Thoracic aorta (tissue), 2 donors: ENCODE measurements at places on chromosomes 2 and 18.

DNA sequence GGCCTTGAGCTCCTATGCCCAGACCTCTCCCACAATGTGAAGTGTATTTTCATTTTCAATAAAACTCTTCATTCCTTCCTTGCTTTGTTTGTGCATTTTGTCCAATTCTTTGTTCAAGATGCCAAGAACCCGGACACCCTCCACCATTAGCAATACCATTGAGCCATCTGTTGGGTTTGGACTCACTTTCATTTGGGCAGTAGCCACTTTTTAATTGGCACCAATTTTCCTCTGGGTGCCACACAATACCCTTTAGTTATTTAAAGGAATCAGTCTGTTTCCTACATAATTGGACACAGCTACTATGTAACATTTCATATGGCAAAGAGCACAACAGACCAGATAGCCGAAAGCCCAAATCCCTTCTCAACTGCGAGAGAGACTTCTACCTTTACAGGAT lies 22.5 kb upstream of the SLC35G4 start:
- H3K4me3 ChIP-seq, result no peak overlapping the region
- H3K4me1 ChIP-seq, result no peaks in the 10 kb centered on the region
- no peaks in the 10 kb centered on the region for H3K27me3 ChIP-seq

DNA sequence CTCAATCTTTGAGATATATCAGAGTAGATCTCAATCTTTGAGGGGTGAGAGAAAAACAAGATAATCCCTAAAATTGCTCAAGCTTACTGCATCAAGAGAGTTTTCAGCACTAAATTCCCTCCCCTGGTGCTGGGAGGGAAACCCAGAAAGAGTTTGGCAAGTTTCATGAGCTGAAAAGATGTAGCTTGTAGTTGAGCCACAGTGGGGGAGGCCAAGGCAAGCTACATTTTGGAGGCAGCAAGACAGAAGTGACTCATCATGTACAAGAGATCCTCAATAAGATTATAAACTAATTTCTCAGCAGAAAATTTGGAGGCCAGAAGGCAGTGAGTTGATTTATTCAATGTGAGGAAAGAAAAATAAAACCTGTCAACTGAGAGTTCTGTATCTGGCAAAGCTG lies 308.2 kb downstream of the PIEZO2 start:
- H3K4me3 ChIP-seq, result no peak overlapping the region
- DNase-seq, result no peak
- H3K4me1 ChIP-seq, result no peaks in the 10 kb centered on the region
- H3K27me3 ChIP-seq, result no peaks in the 10 kb centered on the region
- H3K36me3 ChIP-seq, result no peaks in the 10 kb centered on the region

GRCh38 chr2:85089585-85089984 lies 43.6 kb upstream of the TCF7L1 start:
- H3K36me3 ChIP-seq, result no peaks in the 10 kb centered on the region
- no peak overlapping the region for H3K4me3 ChIP-seq
- H3K27ac ChIP-seq, result no peak overlapping the region
- no peaks in the 10 kb centered on the region for H3K27me3 ChIP-seq

GRCh38 chr2:219638217-219638947 lies 11.0 kb downstream of the SLC4A3 start:
- H3K4me1 ChIP-seq, result no peaks in the 10 kb centered on the region
- H3K4me3 ChIP-seq, result no peak overlapping the region
- H3K36me3 ChIP-seq, result no peaks in the 10 kb centered on the region
- H3K27me3 ChIP-seq, result no peaks in the 10 kb centered on the region

DNA sequence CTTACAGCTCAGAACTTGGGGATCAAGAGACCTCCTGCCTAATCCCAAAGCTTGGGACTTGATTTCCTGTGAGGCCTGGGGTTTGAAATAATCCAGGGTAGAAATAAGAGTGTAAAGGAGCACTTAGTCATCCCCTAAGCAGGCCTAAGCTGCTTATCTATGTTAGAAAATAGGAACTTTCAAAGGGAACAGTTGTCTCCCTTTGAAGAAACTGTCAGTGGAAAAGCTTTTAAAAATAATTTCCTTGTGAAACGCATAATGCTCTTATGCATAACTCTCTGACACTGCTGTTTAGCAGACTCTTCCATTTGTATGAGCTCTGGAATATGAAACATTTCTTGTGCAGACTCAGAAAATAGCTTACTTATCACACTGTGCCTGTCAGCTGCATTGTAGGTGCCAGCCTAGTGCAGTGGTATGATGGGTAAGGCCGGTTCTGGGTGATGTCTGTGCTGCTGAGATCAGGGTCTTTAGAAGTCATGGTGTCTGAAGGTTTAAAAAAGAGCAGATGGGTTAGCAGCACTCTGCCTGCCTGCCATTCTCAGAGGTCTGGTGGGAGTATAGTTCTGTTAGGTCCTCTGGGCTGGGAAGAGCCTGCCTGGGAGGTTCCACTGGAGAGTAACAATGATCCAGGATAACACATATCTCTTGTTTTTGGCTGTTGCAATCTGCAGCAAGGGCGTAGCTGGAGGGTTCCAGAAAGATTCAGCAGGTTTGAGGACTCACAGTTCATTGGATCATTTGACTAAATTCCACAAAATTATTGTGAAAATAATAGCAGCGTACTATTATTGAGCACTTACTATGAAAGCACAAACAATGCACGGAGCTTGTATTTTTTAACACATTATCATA lies 283.2 kb upstream of the MEX3C start:
- no peak for DNase-seq
- no peak overlapping the region for H3K27ac ChIP-seq
- H3K27me3 ChIP-seq, result no peaks in the 10 kb centered on the region
- H3K36me3 ChIP-seq, result no peaks in the 10 kb centered on the region

DNA sequence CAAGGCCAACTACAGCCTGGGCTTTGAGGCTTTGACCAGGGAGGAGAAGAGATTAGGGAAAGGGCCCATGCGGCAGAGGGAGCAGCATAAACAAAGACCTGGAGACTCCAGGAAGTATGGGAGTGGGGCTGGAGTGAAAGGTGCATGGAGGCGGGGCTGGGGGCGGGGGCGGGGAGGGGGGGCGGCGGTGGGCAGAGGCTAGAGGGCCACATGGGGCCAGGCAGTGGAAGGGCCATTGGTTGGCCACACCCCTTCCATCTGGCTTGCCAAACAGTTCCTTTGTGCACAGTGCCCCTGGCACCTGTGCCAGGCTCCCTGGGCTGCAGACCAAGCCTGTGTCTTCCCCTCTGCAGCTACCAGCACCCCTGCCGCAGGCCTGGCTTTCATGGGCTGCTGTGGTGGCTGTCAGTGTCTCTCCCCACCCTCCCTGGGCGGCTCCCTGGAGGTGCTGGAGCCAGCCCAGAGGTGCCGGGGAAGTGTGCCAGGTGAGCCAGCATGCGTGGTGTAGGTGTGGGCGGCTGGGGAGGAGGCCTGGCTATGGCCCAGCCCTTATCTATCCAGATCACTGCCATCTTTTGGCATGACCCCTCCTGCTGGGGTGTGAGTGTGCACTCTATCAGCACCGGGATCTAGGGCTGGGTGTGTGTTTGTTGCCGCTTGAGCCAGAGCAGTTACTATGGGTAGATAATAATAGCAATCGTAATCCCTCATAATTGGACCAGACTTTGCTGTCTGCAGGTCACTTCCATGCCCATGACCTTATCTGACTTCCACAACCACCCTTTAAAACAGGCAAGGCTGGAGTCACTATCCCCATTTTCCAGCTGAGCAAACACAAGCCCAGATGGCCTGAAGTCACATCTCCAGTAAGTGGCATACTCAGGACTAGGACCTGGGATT lies 30.5 kb downstream of the DNMT3A start:
- no peak overlapping the region for H3K27ac ChIP-seq
- H3K27me3 ChIP-seq, result no peaks in the 10 kb centered on the region
- no peak for DNase-seq
- H3K4me1 ChIP-seq, result peaks cover 58% of the 10 kb centered on the region
- H3K4me3 ChIP-seq, result no peak overlapping the region

DNA sequence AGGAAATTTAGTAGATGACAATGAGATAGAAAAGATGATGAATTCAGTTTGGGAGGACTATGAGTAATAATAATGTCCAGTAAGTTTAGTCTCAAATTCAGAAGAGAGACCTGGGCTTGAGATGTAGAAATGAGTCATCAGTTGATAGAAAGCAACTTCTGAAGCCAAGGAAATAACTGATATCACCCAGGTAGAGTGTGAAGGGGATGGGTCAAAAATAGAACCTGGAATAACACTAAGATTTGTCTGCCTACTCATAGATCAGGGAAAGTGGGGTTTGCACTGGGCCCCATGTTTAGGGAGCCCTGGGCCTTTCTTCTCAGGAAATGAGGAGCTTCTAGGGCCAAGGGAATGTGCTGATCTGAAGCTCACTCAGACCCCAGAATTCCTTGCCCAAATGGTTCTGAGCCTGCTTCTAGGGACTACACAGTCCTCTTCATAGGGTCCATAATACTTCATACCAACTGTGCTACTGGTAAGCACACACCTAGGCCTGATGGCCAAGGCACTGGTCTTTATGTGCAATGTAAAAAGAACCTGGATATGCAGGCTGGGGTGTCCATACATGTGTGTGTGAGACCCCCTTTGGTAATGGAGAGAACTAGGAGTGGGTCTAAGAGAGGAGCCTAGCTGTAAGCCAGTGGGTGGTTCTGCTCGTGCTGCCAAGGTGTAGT lies 141.2 kb downstream of the IKZF2 start:
- H3K4me1 ChIP-seq, result no peaks in the 10 kb centered on the region
- no peak overlapping the region for H3K4me3 ChIP-seq
- DNase-seq, result no peak
- no peaks in the 10 kb centered on the region for H3K36me3 ChIP-seq

DNA sequence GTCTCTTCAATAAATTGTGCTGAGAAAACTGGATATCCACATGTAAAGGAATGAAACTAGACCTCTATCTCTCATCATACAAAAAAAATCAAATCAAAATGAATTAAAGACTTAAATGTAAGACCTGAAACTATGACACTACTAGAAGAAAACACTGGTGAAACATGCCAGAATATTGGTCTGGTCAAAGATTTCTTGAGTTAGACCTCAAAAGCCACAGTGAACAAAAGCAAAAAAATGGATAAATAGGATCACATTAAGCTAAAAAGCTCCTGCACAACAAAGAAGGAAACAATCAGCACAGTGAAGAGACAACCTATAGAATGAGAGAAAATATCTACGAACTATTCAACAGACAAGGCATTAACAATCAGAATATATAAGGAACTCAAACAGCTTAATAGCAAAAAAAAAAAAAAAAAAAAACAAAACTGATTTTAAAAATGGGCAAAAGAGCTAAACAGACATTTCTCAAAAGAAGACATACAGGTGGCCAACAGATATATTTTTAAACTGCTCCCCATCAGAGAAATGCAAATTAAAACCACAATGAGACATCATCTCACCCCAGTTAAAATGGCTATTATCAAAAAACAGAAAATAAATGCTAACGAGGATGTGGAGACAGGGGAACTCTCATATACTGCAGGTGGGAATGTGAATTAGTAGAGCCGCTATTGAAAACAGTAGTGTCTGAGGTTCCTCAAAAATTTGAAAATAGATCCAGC lies 66.3 kb downstream of the NCKAP1 start:
- no peak overlapping the region for H3K27ac ChIP-seq
- H3K36me3 ChIP-seq, result no peaks in the 10 kb centered on the region
- H3K4me3 ChIP-seq, result no peak overlapping the region
- no peaks in the 10 kb centered on the region for H3K27me3 ChIP-seq

DNA sequence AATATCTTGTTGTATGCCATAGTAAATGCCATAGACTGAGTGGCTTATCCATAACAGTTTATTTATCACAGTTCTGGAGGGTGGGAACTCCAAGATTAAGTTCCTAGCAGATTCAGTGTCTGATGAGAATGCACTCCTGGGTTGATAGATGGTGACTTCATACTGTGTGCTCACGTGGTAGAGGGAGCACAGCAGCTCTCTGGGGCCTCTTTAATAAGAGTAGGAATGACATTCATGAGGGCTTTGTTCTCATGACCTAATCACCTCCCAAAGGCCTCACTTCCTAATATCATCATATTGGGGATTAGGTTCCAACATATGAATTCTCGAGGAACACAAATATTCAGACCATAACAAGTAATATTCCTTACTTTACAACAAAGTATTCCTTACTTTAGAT lies 98.1 kb upstream of the SH3BP4 start:
- no peaks in the 10 kb centered on the region for H3K36me3 ChIP-seq
- no peaks in the 10 kb centered on the region for H3K27me3 ChIP-seq

DNA sequence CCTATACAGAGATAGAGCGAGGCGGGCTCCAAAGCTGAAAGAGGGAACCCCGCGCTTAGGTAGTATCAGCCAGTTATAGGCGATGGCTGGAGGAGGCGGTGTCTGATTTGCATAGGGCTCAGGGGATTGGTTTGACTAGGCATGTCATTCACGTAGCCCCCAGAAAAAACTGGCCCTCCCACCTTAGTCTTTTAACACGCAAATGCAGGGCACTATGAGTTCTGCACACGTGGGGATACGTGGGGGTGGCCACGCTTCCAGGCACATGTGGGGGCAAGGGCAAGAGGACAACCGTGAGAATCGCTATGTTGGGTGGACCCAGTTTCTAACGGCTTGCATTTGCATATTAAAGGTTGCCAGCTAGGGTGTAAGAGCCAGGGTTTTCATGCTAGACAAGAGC lies 56.7 kb upstream of the MSTN start:
- no peaks in the 10 kb centered on the region for H3K36me3 ChIP-seq
- no peak for DNase-seq
- no peak overlapping the region for H3K27ac ChIP-seq
- H3K4me1 ChIP-seq, result peaks cover 3% of the 10 kb centered on the region
- peak overlapping the region; percentile 32 for H3K4me3 ChIP-seq
- H3K27me3 ChIP-seq, result no peaks in the 10 kb centered on the region

GRCh38 chr2:168690381-168690885 lies 112.0 kb upstream of the NOSTRIN start:
- no peak for DNase-seq
- no peak overlapping the region for H3K4me3 ChIP-seq
- no peaks in the 10 kb centered on the region for H3K36me3 ChIP-seq
- H3K27me3 ChIP-seq, result no peaks in the 10 kb centered on the region

DNA sequence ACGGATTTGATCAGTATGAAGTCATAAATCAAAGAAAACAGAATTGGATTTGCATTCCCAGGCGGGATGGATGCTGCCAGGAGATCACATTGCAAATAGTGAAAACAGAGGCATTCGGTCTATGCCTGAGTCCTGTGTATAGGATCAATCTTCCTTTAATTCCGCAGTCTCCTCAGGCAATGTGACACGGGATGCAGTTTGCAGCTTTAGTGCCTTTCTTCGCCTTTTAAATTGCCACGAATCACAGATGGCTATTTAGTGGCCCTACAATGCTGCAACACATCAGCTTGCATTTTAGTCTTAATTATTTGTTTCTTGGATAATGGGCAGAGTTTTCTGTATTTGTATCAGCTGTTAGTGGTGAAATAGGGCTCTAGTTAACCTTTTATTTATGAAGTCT lies 6.8 kb downstream of the ADCYAP1 start:
- no peaks in the 10 kb centered on the region for H3K36me3 ChIP-seq
- no peak for DNase-seq
- peaks cover 18% of the 10 kb centered on the region for H3K27me3 ChIP-seq
- H3K4me1 ChIP-seq, result peaks cover 16% of the 10 kb centered on the region
- no peak overlapping the region for H3K27ac ChIP-seq

DNA sequence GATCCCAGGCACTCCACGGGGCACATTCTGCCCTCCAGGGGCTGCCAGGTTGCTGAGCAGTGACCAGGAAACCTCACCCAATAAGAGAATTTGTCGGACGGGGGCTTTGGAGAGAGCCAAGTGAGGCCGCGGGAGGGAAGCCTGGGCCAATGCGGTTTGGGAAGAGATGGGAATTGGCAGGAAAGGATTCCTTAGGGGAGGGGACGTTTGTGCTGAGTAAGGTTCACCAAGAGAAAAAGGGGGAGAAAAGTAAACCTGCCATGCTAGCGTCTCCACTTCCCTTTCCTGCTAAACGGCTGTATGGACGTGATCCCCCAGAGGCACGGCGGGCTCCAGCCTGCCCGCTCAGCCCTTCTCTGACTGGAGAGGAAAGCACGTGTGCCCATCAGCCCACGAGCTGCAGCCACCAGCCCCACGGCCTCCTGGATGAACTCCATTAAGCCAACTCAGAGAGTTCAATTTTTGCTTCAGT lies 194.4 kb upstream of the ID2 start:
- H3K4me3 ChIP-seq, result peak overlapping the region; percentile 9
- no peaks in the 10 kb centered on the region for H3K27me3 ChIP-seq
- no peak for DNase-seq
